Renal pelvis (tissue), 12 donors: ENCODE measurements at places on chromosomes 2 and 18.
A peak's percentile ranks its signal among the peaks of the same experiment; 100 is the strongest.

- no peak for DNase-seq
Measured at GRCh38 chr2:43228756-43229659, 2.6 kb upstream of the ZFP36L2 start.

DNA sequence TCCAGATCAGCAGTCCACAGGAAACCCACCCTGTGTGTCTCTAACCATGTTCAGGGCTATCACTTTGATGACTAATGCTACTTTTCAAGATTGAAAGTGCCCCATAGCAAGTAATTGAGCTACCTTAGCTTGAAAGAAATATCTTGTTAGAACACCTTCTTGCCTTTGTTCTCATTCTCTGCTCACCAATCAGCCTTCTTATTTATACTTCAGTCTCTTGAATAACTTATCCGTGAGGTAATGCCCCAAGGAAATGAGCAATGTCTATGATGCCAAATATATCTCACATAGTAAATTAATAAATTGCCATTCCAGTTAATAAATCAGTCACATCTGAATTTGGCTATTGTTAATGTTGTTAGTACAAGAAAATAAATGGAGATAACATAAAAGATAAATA is 141.6 kb downstream of the WDPCP start:
- no peak for DNase-seq

DNA sequence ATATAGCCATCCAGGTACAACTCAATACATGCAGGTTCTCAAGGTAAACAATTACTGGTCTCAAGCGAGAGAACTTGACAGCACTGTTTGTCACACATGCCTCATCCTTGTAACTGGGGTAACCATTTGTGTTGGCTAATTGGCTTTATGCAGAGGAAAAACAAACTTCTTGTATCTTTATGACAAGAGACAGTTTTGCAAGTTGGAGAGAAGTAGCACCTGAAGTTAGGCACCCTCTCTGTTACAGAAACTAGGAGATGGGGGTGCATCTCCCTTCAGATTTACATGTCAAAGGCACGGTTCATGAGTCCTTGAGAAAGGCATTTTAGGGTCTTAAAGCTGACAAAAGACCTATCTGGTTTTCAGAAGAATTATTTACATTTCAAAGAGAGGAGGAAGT is 241.7 kb downstream of the CD226 start:
- no peak for DNase-seq

GRCh38 chr2:62424899-62425298 is 81.1 kb downstream of the TMEM17 start:
- DNase-seq, result no peak

GRCh38 chr18:61992923-61993322 is 100.1 kb upstream of the RNF152 start:
- DNase-seq, result no peak

- DNase-seq, result no peak
Measured at GRCh38 chr2:96359310-96359709, 23.7 kb downstream of the NCAPH start.

- no peak for DNase-seq
Measured at GRCh38 chr2:155913356-155913755, 419.2 kb downstream of the NR4A2 start.

DNA sequence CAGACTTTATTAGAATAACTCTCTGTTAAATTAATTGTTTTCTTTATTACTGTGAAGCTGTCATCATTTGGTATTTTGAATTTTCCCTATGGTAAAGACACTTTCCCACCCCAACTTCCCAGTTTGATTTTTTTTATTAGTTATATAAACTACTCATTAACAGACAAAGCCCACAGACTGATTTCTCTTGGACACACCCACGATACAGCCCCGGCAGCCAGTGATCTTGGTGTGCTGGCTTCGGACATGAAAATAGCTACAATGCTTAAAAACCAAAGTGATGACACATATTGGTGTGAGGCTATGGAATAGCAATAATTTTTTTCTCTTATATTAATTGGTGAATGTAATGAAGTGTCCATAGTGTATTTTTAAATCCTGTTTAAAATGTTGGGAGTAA is 225.4 kb upstream of the SIX3 start:
- no peak for DNase-seq

DNA sequence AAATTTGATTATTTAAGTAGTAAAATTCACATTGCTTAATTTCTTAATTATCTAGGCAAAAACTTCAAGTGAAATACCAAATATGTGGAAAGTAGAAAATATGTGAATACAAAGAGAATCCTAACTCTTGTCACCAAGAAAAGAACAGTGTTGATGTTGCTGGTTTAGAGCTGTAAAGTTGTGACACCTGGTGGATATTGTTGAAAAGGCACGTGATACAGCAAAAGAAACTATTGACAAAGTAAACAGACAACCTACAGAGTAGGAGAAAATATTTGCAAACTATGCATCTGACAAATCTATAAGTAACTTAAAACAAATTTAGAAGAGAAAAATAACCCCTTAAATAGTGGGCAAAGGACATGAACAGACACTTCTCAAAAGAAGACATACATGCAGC is 25.6 kb upstream of the ZC3H15 start:
- DNase-seq, result peak; percentile 8

- DNase-seq, result no peak
Measured at GRCh38 chr2:182855376-182855775, 11.1 kb downstream of the FRZB start.

DNA sequence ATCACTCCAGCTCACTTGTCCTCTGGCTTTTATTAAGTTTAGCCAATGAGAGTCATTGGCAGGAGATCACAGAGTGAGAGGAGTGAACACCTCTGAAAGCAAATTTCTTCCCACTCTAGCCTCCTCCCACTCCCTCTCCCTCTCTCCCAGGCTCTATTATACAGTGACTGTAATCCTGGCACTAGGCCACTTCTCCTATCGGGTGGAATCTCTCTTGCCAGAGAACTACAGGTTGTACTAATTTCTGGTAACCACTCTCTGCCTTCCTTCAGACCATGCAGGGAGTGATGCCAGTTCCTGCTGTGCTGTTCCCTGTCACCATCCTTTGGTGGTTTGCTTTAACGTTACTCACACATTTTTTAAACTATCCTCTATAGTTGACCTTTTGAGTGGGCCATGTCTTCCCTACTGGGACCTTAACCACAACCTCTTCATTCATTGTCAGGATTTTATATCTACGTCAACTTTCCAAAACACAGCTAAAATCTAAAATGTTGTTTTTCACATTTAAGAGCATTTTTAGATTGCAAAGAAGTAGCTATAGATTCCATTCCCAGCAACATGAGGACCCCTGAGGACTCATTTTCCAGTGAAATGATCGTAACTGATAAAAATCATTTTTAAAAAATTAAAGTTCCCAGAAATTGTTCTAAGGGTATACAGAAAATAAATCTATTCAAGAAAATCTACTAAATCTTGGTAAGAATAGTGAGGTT is 217.1 kb downstream of the MREG start:
- no peak for DNase-seq

- DNase-seq, result no peak
Measured at GRCh38 chr2:214737188-214737587, 72.3 kb downstream of the BARD1 start.

- DNase-seq, result no peak
Measured at GRCh38 chr2:101410746-101411145, 23.4 kb upstream of the CREG2 start.

DNA sequence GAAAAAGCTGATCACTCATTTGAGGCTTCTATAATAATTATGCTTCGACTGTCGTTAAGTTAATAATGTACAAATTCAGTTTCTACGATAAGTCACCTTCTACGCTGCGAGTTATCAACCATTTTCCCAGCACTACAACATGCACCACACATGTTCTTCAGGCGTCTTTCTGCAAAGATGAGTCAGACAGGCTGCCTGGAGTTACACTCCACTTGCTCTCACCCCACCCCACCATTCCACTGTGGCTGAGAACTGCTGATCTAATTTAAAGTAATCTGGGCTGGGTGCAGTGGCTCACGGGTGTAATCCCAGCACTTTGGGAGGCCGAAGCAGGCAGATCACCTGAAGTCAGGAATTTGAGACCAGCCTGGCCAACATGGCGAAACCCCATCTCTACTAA is 218.6 kb downstream of the DYM start:
- no peak for DNase-seq

DNA sequence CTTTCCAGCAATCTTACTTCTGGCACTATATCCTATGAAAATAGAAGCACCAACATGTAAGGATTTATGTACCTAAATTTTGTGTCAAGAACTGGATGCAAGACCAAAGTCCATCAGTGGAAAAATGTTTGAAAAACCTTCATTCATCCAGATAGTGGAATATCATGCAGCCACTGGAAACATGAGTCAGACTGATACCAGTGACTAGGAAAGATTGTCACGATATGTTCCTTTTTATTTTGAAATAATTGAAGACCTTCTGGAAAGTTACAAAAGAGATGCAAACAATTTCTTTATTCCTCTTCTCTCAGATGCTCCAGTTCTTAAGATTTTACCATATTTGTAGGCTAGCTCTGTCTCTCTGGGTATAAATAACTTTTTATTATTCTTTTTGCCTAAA is 40.5 kb upstream of the IL1R2 start:
- DNase-seq, result no peak
